Right atrium auricular region (tissue), 2 donors: ENCODE measurements at places on chromosomes 16 and 17. TPM values are rescaled to one million over a fixed set of nuclear protein-coding genes. Genes with fewer than 3 reads are reported as not detected.
A peak's percentile ranks its signal among the peaks of the same experiment; 100 is the strongest.

DNA sequence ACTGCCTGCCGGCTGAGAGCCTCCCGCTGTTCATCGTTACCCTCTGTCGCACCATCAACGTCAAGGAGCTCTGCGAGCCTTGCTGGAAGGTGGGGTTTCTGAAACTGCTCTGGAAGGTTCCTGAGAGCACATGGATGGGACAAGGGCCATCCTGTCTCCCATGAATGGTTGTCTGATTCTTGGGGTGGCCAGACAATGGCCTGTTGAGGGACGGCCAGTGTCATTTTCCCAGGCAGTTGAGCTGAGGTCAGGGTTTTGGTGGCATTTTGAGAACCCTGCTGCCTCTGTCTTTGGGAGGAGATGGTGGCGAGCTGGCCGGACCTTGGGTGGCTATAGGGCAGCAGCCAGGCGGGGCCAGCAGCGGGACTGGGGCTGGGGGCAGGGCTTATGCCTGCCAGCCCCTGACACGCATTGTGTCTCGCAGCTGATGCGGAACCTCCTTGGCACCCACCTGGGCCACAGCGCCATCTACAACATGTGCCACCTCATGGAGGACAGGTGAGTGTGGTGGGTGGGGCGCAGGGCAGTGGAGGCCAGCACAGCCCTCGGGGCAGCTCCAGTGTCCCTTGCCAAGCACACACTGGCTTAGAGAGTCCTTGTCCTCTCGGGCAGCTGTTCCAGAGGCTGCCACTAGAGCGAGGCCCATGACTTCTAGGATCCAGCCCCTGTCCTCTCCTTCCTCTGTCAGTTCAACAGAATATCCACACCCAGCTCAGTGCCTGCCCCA is 9.1 kb downstream of the TSC2 start:
- no peak for DNase-seq

GRCh38 chr17:50866950-50867362 is 802 bp upstream of the TOB1 start:
- peak; percentile 77 for DNase-seq

DNA sequence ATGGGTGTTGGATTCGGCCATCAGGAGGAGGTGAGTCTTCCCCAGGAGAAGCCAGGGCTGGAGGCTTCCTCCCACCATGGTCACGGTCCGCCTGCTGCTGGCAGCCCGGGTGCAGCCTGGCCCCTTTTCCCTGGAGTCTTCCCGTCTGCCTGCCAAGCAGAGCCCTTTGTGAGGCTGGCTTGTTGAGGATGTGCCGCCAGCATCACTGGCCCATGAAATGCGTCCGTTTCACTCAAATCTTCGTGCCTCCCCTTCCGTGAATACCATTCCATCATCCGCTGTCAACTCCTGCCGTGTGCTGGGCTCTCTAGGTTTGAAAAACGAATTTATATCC is 9.6 kb downstream of the VPS4A start:
- DNase-seq = no peak

The STX1B gene
- 2.1 TPM for total RNA-seq

The SUPT4H1 gene
- total RNA-seq = 50.0 TPM

DNA sequence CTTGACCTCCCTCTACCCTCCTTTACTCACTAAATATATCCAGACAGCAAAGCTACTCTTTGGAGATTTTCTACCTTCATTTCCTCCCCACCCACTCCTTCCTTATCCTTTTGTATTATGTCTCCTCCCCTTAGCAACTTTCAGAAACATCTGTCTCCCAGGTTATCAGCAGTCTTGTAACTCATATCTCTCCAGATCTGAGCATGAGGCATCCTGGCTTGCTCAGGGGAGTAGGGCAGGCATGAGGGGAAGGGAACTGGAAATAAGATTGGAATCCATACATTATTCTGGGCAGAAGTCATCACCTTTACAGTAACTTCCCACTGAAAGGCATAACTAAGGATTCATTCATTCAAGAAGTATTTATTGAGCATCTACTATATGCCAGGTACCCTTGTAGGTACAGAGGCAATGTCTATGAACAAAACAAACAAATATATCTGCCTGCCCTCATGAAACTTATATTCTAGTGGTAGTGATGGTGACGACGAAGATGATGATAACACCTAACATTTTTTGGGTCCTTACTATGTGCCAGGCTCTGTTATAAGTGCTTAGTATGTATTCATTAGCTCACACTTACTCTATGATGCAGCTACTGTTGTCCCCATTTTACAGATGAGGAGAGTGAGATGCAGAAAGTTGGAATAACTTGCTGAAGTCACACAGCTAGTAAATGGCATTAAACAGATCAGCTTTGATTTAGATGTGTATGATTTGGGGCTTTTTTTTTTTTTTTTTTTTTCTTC is 123.9 kb upstream of the CACNG3 start:
- no peak for DNase-seq

DNA sequence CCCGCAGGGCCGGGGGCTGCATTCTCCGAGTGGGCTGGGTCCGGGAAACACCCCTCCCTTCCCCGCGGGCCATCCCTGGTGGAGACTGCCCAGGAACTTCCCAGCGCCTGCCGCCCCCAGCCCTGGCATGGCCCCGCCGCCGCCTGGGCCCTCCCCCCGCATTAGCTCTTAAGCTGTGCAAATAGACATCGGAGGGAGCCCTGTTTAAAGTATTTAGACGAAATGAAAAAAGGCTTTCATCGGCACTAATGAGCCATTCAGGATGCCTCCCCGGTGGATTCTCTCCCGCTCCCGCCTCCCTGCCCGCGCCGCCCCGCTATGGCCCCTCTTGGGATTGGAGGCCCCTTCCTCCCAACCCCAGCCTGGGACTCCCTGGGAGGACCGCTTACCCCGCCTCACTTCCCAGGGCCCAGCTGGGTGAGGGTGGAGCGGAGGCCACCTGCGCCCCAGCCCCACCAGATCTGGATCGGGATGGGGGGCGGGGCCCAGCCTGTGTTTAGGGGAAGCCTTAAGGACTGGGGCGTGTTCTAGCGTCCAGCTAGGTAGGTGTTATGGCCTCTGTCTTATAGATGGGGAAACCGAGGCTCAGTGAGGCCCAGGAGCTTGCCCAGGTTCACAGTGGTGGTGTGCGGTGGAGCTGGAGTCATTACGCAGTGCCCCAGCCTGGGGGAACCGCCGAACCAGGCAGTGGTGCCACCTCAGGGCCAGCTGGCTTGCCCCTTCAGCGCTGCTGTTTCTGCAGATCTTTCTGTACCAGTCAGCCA is 19.7 kb downstream of the SEZ6 start:
- DNase-seq = no peak

The KCNJ16 gene
- total RNA-seq = not detected

The KLHL10 gene
- not detected for total RNA-seq

DNA sequence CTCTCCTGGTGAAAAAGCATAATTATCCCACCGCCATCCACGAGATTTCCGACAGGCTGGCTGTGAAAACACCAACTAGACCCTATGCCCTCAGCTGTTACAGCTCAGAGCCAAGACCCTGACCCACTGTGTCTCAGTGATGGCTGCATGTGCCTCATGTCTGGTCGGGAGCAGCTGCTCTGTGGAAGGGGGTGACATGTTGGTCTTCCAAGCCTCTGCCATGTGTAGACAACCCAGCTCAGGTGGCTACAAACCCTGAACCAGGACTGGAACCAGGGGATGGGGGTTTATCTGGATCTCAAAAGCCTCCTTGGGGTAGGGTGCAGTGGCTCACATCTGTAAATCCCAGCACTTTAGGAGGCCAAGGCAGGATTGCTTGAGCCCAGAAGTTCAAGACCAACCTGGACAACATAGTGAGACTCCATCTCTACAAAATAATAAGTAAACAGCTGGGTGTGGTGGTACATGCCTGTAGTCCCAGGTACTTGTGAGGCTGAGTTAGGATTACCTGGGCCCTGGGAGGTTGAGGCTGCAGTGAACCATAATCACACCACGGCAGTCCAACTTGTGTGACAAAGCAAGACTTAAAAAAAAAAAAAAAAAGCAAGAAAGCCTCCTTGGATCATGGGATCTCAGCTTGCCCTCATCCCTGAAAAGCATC is 220.3 kb downstream of the CPPED1 start:
- no peak for DNase-seq

The OTOP3 gene
- total RNA-seq = not detected

DNA sequence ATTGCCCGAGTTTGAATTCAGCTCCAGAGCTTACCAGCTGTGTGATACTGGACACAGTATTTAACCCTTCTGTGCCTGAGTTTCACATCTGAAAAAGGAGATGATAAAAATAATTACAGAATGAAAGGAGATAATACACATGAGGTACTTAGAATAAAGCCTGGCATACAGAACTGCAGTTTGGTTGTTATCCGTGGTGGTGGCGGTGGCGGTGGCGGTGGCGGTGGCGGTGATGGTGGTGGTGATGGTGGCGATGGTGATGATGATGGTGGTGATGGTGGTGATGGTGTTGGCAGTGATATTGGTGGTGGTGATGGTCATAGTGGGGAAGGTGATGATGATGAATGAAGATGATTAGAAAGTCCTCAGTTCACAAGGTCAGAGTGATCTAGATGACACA is 57.2 kb downstream of the ABCC1 start:
- DNase-seq = no peak

The NEK8 gene
- total RNA-seq = 1.1 TPM

- DNase-seq = no peak
Measured at GRCh38 chr16:84548971-84549844, 44.7 kb upstream of the MEAK7 start.

DNA sequence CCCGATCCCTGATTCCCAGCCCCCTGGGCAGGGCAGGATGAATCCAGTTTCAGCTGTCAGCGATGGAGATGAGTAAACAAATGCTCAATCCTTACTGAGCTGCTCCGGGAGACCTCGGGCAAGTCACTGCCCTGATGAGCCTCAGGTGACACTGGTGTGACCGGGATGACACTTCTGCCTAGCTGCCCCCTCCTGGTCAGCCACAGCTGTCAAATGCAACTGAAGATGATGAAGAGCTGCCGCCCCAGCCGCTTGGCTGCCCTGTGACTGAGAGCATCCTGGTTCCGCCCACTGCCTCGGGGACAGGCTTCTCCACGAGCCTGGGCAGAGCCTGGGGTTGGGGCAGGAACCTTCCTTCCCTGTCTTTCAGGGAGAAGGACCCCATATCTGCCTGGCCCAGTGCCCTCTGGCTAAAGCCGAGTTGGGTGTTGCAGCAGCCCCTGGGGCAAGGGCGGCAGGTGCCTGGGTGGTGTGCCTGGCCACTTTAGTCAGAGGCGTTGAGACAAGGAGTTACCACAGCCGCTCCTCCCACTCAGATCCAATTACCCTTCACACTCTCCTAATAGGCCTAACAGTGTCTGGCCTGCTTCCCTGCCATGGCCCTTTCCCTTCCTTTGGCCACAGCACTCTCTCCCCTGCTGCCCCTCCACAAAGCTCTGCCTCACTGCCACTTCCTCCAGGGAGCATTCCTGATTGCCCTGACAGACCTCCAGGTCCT is 5.5 kb downstream of the CCL17 start:
- no peak for DNase-seq

GRCh38 chr17:78232859-78233173 is 1.4 kb downstream of the TMEM235 start:
- no peak for DNase-seq

DNA sequence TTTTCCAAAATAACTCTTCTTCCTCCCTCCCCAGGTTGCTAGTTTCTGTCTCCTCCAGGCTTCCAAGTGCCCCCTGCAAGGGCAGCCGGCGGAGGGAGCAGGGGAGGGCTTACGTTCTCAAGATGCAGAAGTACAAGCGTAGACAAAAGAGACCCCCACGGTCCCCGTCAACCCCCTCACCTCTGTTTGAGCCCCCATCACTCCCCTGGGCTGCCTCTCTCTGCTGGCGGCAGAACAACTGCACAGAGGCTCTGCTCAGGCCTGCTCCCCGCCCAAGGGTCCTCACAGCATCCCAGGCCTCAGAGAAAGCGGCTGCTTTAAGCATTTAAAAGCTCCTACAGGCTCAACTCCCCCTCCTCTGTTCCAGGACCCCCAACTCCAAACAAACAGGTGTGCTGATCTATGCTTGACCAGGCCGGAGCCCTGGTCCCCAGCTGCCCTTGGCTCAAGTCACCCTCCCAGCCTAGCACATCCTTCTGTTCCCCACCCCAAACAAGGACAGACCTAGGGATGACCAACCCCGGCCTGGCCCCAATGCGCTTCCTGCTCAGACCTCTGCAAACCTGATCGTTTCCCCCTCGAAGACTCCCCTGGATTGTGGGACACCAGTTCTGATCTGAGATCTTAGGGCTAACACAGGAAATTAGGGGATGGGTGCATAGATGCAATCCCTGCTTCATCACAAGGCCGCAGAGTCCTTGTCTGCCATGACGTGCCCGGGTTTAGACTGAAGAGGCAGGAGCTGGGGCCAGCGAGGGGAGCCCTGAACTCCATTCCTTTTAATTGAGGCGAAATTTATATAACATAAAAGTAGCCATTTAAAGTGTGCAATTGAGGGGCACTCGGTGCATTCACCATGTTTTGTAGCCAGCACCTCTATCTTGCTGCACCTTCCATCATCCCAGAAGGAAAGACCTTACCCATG is 17.2 kb upstream of the RBFOX3 start:
- peak; percentile 36 for DNase-seq

The RGS11 gene
- total RNA-seq = 8.3 TPM

The SYNGR3 gene
- 2.1 TPM for total RNA-seq

DNA sequence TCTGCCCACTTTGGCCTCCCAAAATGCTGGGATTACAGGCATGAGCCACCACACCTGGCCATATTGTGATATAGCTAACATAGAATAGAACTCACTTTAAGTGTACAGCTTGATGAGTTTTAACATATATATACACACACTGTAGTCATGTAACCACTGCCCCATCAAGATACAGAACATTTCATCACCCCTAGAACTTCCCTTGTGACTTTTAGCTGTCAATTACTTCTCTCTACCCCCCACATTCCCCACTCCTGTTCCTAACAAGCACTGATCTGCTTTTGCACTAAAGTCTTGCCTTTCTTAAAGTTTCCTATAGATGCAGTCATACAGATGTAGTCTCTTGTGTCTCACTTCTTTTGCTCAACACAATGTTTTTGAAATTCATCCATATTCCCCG is 93.1 kb downstream of the PITPNC1 start:
- DNase-seq = no peak

DNA sequence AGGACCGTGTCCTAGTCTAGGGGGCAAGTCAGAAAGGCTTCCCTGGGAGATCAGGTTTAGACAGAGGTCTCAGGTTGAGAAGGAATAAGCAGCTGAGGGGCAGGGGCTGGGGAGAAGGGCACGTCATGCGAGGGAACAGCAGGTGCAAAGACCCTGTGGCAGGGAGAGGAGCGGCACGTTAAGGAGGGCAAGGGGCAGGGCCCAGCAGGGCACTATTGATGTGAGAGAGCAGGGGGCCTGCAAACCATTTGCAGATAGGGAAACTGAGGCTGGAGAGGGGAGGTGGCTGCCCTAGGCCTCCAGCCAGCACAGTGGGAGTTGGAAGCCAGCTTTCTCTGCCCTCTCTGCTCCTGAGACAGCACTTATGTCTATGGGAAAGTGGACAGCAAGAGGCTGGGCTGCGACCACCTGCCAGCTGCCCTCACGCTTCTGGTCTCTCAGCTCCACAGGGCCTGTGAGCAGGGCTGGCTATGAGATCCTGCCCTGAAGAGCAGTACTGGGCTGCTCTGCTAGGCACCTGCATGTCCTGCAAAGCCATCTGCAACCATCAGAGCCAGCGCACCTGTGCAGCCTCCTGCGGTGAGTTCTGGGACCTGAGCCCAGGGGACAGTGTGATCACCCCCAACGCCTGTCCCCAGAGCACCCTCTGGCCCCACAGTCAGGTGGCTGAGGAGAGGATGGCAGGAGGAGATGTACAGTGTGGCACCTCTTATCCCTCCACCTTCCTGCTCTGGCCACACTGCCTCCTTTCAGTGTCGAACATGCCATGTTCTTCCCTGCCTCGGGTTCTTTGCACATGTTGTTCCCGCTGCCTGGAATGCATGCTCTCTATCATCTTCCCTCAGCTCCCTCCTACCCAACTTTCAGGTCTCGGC is 61.5 kb downstream of the USP22 start:
- DNase-seq = peak; percentile 38

The SLC13A5 gene
- total RNA-seq = not detected

GRCh38 chr17:16975277-16975651 is 3.3 kb upstream of the TNFRSF13B start:
- DNase-seq = no peak
